Activated naive CD4-positive, alpha-beta T cell treated with anti-CD3 and anti-CD28 coated beads, Interleukin-2, amount 10 ng/mL, durations not matched to agents 5 hours and 36 hours (primary cell): ENCODE measurements at places on chromosomes 3 and 15. TPM values are rescaled to one million over a fixed set of nuclear protein-coding genes. Genes with fewer than 3 reads are reported as not detected.

Gene GOLGA8S
- 0.07 TPM for total RNA-seq

Gene FANCD2OS
- not detected for total RNA-seq

Gene PGBD4
- total RNA-seq = 3.1 TPM

Gene PCOLCE2
- total RNA-seq = not detected

Gene TRH
- not detected for total RNA-seq

Gene XCR1
- total RNA-seq = not detected

Gene GOLGA8G
- not detected for total RNA-seq
